Regular cardiac myocyte (primary cell): ENCODE measurements at places on chromosomes 2 and 18. TPM values are rescaled to one million over a fixed set of nuclear protein-coding genes. Genes with fewer than 3 reads are reported as not detected.

RNU2-63P gene
- total RNA-seq, result not detected in 2 replicates

ST8SIA5 gene
- not detected in 2 replicates for total RNA-seq

LONRF2 gene
- under 0.01 and 0.19 TPM in 2 replicates for total RNA-seq

SOWAHC gene
- total RNA-seq, result 13.8 and 24.3 TPM in 2 replicates
